ENCODE measurements at places on chromosomes 6 and 20.
A peak's percentile ranks its signal among the peaks of the same experiment; 100 is the strongest.

DNA sequence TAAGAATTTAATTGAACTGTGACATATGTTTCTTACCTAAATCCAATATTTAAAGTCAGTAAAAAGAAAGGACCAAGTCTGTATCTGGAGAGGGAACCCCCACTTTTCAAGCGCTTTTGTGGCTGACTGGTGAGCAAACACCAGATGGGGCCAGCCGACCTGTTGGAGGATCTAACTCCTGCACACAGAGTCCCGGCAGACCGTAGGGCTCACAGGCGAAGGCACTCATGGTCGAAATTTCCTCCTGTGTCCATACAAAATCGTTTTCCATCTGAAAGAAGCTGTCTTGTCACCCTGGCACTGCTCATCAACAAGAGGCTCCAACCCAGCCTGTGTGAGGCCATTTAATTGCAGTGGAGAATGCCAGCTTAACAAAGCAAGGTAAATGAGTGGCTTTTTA, 94.0 kb downstream of the SCML4 start:
- peak; percentile 47 for DNase-seq

- DNase-seq: no peak
These were observed 43.1 kb downstream of the ANKEF1 start for GRCh38 chr20:10077886-10078285.

- DNase-seq: no peak
These were observed 435.3 kb upstream of the SPTLC3 start for GRCh38 chr20:12573442-12573841.

GRCh38 chr20:39702701-39703349, 740.7 kb downstream of the DHX35 start:
- no peak for DNase-seq

DNA sequence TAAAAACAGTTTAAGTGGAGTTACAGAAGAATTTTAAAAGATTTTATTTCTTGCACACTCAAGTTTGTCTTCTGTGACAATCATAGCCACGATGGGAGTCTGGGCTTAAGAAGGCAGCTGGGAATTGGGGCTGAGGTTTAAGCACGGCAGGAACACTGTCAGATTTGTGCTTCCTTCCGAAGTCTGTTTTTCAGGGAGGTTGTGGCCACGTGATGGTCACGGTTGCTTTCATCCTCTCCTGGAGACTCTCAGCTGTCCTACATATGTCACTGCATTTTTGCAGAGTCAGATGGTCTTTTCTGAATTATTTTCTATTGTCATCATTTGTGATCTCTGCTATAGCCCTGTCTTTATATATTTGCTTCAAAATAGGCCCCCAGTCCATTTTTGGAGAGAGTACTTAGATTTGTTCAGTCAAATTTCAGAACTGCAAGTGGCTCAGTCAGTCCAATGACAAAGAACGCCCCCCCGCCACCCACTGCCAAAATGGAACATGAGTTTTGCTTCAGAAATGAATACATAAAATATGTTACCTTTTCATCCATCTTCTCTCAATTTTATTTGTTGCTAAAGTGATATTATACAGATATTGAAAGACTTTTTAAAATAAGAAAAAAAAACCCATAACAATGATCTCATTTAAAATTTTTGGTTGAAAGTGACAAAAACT, 111.8 kb upstream of the ZFP64 start:
- peak; percentile 57 for DNase-seq

DNA sequence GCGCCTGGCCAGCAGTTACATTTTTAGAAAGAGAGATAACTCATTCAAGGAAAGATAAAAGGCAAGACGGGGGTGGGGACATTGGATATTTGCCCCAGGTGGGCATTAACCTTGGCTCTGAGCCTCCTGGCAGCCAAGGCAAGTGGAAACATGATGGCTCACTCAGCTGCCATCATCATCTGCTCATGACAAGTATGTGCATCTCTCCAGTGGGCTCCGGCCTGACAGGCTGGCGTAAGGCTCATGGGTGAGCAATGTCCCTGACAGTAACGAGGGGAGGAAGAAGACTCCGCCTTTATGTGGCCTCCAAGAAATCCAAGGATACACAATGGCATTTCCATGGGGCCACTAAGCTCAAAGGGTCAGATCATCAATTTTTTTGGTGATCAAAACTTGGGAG, 13.3 kb downstream of the ANKRD60 start:
- DNase-seq: no peak

DNA sequence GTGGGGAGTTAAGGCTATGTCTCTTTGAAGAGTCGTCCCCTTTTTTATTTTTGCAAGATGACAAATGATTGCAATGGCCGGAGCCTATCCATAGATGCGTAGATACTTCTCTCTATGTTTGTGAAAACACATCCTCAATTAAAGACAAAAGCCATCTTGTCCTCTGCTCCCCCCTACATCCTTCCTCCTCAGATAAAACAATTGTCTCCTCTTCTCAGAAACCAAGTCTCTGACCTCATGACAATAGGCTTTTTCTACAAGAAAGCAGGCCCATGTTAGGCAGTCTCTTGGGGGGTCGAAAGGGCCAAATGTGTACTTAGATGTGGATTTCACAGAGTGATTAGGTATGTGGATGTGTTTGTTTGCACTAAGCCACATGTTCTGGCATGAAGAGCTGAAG, 51.1 kb upstream of the SSTR4 start:
- DNase-seq: no peak

DNA sequence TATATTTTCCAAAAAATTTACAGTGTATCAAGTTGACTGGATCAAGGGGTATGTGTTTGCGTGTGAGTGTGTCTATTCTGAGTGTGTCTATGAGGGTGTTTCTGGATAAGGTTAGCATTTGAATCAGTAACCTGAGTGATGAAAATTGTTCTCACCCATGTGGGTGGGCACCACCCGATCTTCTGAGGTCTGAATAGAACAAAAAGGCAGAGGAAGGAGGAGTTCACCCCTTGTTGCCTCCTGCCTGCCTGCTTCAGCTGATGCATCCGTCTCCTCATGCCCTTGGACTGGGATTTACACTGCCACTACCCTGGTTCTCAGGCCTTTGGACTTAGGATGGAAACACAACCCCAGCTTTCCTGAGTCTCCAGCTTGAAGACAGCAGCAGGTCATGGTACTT, 13.7 kb upstream of the PRND start:
- DNase-seq: no peak

GRCh38 chr6:35048631-35049083, 92.5 kb downstream of the TCP11 start:
- peak; percentile 12 for DNase-seq

DNA sequence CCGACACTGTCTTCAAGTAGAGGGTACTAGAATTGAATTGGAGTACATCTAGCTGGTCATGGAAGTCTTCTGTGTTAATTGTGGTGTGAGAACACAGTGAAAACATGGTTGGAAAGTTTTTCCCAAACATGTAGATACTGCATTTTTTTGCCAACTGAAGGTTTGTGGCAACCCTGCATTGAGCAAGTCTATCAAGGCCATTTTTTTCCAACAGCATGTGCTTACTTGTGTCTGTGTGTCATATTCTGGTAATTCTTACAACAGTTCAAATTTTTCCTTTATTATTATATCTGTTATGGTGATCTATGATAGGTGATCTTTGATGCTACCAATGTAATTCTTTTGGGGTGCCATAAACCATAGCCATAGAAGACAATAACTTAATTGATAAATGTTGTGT, 147.0 kb downstream of the MYB start:
- DNase-seq: no peak

GRCh38 chr6:30682143-30683117, 4.0 kb downstream of the PPP1R18 start:
- peak; percentile 89 for DNase-seq

- DNase-seq: no peak
These were observed 21.2 kb upstream of the AFDN start for GRCh38 chr6:167805349-167806060.

DNA sequence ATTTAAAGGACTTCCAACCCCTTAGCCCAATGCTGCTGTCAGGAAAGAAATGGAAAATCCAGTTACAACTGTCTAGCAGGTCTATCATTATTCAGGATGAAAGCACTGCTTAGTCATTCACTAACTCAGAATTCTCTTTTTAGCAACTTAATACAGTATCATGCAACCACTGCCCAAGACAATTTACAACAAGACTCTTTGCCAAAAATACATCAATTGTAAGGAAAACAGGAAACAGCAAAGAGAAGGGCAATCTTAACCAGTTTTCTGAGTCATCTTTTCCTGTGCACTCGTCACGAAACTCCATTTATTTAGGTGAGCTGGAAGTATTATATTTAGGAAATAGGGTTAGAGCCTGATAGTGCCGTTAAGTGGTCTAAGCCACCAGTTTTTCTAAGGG, 1197.7 kb upstream of the CITED2 start:
- DNase-seq: no peak

- DNase-seq: no peak
These were observed 41.3 kb upstream of the PLCB4 start for GRCh38 chr20:9027626-9028025.

DNA sequence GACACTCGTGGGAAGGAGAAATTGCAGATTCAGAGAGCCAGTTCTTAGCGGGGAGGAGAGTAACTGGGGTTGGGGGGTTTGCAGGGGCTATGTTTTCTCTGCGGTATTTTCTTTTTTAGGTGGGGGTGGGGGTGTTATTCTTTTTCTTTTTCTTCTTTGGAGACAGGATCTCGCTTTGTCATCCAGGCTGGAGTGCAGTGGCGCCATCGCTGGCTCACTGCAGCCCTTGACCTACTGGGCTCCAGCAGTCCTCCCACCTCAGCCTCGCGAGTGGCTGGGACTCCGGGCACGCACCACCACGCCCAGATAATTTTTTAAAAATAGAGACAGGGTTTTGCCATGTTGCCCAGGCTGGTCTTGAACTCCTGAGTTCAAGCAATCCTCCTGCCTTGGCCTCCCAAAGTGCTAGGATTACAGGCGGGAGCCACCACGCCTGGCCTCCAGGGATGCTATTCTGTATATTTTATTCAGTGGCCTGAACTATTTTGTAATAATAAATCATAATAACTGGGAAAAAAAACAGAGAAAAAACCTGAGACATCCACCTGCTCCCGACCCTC, 57.3 kb downstream of the UBE2V1 start:
- DNase-seq: no peak

- no peak for DNase-seq
These were observed 133.7 kb upstream of the RIN2 start for GRCh38 chr20:19624221-19624965.

DNA sequence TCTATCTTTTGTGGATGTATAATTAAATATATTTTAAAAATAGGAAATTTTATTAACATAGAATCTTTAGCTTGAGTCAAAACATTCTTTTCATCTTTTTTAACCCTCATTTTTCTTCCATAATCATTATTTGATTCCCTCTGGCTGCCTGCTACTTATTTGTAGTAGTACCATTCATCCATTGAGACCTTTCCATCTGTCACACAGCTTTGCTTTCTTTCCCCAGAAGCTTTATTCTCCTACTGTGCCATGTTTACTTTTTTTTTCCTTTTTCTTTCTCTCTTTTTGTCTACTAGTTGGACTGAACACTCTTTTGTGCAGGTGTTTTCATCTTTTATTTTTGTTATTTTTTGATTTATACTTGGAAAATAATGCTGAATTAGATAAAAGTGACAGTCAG, 522.6 kb upstream of the MMS22L start:
- no peak for DNase-seq
